Activated T-helper 1 cell treated with anti-CD3 and anti-CD28 coated beads, Interleukin-12 subunit alpha, Interleukin-12 subunit beta, Interleukin-2, Interleukin-4 antibody, amounts not matched to agents 30 ng/mL and 10 ng/mL and 1 ng/mL, durations not matched to agents 14 hours and 24 hours and 36 hours (primary cell): ENCODE measurements at places on chromosomes 12 and 14. TPM values are rescaled to one million over a fixed set of nuclear protein-coding genes. Genes with fewer than 3 reads are reported as not detected.
A peak's percentile ranks its signal among the peaks of the same experiment; 100 is the strongest.

GRCh38 chr14:75689012-75689411, 28.0 kb downstream of the TTLL5 start:
- no peak for DNase-seq

DNA sequence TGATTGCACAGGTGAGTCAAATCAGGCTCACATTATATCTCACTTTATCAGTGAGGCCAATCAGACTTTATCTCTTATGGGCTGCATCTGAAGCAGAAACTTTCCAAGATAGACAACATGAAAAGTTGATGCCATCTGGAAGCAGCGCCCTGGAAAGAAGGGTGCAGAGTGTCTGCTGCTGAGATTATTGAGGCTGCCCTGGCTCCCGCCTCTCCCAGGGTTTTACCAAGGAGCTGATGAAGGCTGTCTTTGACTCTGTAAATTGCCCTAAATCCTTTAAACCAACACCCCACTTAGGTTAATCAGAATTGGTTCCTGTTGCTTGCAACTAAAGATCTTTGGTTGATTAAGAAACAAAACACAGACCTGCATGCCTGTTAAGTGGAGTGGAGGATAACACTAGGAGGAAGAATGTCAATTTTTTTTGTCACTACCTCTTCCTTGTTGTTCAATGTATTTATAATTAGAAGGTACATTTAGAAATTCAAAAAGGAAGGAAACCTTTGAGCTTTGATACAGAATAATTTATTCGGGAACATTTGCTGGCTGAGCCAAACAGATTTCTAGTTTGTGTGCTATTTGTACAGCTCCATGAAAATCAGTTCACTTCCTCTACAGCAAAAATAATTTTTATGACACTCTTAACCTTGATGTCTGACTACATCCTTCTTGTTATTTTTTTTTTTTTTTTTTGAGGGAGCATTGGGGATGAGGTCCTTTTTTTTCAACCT, 104.1 kb downstream of the VEZT start:
- no peak for DNase-seq

DNA sequence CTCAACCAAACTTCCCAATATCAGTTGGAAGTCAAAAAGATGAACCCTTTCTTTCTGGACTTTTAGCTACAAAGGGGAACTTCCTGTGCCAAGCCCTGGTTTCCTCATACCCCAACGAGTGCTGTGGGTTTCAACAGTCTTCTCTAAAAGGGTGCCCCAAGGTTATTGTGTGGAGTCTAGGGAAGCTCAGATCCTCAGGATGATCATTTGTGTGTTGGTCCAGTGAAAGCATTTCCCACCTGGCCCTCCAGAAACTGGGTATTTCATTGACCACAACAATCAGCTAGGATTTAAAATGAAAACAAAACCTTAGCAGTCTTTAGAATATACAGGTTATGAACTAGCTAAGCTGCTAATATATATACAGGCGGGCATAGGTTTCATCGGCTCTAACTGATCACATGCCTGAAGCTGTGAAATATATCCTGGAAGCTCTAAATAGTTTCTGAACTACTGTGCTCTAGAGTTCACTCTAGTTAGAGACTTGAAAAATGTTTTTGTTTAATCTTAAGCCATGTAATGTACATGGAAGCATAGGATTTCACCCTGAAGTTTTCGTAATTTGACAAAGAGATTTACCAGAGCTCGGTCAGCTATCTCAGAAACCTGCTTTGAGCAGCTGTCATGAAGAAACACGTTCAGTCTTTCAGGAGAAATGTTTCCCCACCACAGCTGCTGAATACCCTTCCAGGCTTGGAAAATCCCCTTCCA, 29.6 kb downstream of the P2RX4 start:
- no peak for DNase-seq

- no peak for DNase-seq
These were observed 263.0 kb upstream of the SOX5 start for GRCh38 chr12:24212496-24212895.

GRCh38 chr14:87108726-87109125, 884.3 kb downstream of the GALC start:
- DNase-seq: no peak

- DNase-seq: no peak
These were observed 870.6 kb downstream of the TMEM121 start for GRCh38 chr14:106396999-106397398.

GRCh38 chr12:57058454-57058853, 8.5 kb upstream of the MYO1A start:
- no peak for DNase-seq

DNA sequence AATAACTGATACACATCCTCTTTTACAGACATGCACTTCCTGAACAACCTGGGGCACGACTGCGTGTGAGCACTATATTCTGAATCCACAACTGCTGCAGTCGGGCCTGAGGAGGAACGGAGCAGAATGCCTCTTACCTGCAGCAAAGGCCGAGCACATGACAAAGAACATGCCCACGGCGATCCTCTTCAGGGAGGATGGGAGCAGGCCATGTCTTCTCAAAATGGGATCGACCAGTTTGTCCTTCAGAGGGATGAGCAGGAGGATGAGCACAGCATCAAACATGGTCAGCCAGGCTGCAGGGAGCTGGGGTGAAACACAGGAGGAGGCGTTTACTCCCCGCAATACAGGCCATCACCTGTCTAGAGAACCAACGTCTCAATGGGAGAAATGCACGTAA, 15.1 kb downstream of the SLC15A4 start:
- DNase-seq: no peak

GRCh38 chr14:90109858-90110257, 48.1 kb downstream of the KCNK13 start:
- DNase-seq: no peak

DNA sequence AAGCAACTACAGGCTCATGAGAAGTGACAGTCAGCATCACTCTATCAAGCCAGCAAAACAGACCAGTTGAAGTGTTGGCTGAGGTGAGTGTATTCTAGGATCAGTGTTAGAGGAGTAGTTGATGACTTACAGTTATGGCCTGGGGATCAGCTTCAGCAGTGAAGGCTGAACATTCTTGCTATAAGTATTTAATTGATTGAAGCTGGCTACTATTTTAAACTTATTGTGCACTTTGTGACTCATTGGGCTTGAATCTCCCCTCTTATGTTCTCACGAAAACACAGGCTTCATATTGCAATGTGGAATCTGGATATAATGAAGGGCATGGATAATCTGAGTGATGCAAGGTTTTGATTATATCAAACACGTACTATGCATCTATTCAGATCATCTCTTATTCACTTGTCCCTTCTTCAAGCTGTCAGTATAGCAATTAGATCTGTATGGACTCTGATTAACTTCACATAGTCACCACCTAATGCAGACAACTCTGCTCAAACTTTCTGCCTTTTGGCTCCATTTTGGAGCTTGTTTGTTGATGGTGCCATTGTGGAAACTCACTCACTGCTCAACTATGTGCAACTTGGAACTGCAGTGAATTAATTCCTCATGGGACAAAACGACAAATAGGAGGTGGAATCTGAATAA, 309.2 kb downstream of the SLC16A7 start:
- DNase-seq: no peak

- no peak for DNase-seq
These were observed 6.7 kb downstream of the A2ML1 start for GRCh38 chr12:8829125-8829518.

GRCh38 chr12:122306407-122306806, 40.1 kb upstream of the VPS33A start:
- no peak for DNase-seq

GRCh38 chr12:111773801-111774551, 7.2 kb downstream of the ALDH2 start:
- DNase-seq: no peak

- DNase-seq: no peak
These were observed 1317.4 kb upstream of the TMEM132C start for GRCh38 chr12:126949558-126949957.

- DNase-seq: peak; percentile 13
These were observed 718 bp downstream of the CCDC92 start for GRCh38 chr12:123971770-123972456.

DNA sequence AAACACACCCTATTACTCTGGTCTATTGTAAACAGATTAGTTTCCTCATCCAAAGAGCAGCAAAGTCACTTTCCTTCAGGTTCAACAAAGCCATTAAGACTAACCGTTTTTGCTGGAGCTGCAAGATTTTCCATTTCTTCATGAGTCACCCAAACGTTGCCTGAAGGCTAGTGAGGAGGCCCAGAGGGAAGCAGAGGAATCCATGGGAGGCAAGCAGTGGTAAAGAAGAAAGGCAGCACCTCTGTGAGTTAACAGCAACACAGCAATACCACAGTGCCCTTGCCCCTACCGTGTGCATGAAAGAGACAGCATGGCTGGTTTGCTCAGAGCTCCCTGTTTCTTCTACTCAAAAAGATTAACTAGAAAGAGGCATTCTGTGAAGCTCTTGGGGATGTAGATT, 206.3 kb downstream of the ACSS3 start:
- DNase-seq: no peak

- DNase-seq: peak; percentile 63
These were observed 30.5 kb upstream of the PLEKHG3 start for GRCh38 chr14:64673748-64674147.

- no peak for DNase-seq
These were observed 176.8 kb downstream of the GXYLT1 start for GRCh38 chr12:41967668-41968500.

GRCh38 chr14:103770902-103771301, 55.3 kb downstream of the ZFYVE21 start:
- no peak for DNase-seq

- no peak for DNase-seq
These were observed 431.6 kb downstream of the ZFP36L1 start for GRCh38 chr14:68361231-68361630.

DNA sequence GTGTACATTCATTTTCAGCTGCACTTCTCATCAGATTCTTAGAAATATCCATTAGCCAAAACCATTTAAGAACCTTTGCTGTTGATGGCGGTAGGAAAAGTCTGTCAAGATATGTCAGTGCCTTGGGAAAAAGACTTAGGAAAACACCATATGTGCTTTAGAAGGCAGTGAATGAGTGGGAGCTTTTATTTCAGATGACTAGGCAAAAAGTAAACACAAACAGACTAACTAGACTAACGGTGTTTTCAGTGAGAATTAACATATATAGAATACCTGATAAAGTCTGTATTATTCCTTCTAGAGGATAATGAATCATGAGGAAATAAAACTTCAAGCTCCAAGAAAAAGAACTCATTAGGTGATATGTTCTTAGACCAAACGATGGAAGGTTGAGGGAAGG, 418.9 kb downstream of the NAV3 start:
- DNase-seq: no peak

DNA sequence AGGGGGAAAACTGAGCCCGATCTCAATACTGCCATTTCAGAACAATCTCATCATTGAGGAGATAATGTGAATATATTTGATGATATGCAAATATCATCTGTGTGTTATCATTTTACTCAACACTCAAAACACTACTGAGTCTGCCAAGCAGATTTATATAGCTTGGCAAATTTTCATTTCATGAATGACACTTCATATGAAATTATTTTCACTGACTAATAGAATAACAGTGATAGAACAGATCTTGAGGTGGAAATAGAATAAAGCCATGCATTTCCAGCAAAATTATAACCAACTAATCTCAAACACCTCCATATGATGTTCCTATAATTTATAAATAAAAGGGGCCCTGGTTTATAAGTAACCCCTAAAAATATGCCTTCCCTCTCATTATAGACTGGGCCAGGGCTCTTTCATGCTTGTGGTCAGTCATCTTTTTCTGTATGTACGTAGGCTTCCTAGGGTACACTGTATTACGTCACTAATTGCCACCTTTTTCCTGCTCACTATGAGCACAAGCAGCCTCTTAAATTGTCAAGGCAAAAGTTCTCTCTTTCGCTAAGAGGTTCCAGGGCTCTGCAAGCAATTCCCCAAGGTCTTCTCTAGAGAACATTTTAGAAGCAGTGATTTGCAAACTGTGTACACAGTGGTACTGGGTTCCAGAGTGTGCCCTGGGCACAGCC, 197.1 kb upstream of the FOXN3 start:
- DNase-seq: no peak

GRCh38 chr12:11812586-11813437, 163.3 kb downstream of the ETV6 start:
- no peak for DNase-seq

DNA sequence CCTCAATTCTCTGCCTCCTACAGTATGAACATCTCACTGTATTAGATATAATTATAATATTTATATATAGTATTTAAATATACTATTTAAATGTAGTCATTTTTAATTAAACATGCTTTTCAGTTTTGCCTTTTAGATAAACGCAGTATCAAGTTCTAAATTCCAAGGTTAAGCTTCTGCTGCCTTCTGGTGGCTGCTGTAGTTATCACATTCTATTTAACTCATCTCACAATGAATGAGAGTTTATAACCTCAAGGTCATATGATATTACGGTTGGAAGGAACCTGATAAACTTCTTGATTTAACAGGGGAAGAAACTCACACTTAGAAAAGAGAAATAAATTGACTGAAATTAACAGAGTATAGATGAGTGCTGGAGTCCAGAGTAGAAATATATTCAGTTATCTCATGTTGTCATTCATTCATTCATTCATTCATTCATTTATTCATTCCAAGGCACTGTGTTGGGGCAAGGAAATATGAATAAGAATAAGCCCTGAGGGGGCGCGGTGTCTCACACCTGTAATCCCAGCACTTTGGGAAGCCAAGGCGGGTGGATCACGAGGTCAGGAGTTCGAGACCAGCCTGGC, 31.9 kb downstream of the GUCY2C start:
- no peak for DNase-seq

DNA sequence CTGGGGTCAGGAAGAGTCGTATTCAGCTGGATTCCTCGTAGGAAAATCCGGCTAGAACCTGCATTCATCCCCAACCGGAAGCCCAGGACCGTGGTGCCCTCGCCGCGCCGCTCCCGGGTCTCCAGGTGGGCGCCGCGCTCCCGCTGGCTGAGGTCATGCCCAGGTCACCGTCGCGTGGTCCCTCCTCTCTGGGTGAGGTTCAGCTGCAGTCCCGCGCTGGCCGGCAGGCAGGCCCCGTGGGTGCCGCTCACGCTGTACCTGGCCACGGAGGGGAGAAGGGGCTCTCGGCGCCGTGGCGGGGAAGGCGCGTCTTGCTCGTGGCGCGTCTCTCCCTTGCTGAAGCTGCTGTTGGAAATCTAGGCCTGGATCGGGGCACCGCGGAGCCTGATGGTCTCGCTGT, 44.5 kb downstream of the LRTM2 start:
- DNase-seq: no peak

- DNase-seq: no peak
These were observed 6.2 kb downstream of the DTX1 start for GRCh38 chr12:113062502-113063395.

The SPX gene
- 0.49 and 1.0 TPM in 2 replicates for total RNA-seq

The ALX1 gene
- not detected in 2 replicates for total RNA-seq

The OLR1 gene
- total RNA-seq: not detected in 2 replicates

The ISM2 gene
- total RNA-seq: 0.08 TPM in 1 of 2 replicates, not detected in the other

The CIROP gene
- total RNA-seq: not detected in 2 replicates

The CAPS2 gene
- total RNA-seq: 1.1 and 1.2 TPM in 2 replicates

The CLEC9A gene
- total RNA-seq: not detected in 2 replicates

The CCT2 gene
- total RNA-seq: 442 and 447 TPM in 2 replicates

The ANO4 gene
- total RNA-seq: not detected in 2 replicates

The WNT5B gene
- 1.1 and 2.0 TPM in 2 replicates for total RNA-seq

The CCDC177 gene
- total RNA-seq: 0.08 TPM in 1 of 2 replicates, not detected in the other
